ENCODE measurements at places on chromosomes 6 and 20.

GRCh38 chr20:33210371-33210770, 6.8 kb upstream of the BPIFA3 start:
- DNase-seq = no peak

- no peak for DNase-seq
These were observed 32.9 kb downstream of the LCA5 start for GRCh38 chr6:79504372-79504771.

DNA sequence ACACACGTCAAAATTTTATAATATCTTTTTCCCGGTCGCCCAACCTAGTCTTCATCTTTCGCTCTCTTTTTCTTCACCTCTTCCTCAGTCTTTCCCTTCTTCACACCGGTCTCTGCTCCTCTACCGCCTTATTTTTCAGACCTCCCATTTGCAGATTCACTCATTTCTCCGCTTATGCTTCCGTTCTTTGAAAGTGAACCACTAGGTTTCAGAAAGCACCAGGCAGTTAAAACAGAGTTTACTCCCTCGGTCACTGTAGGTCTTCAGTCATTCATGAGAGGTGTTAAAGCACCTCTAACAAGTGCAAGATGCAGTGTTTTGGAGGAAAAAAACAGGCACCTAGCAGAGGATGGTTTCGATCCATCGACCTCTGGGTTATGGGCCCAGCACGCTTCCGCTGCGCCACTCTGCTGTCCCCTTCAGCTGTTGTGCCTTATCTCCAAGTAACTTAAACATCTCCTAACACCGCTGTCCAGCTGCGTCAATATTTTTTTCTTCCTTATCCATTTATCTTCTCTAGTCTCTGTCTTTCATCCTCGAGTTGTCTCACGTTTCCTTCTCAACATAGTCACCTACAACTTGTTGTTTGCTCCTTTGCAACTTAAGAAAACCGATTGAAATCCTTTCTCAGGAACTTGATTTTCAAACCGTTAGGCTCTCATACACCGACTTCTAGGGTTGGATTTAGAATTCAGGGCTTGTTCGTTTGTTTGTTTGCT, 119.7 kb upstream of the ZNF184 start:
- no peak for DNase-seq

- no peak for DNase-seq
These were observed 1.9 kb downstream of the PTK7 start for GRCh38 chr6:43077981-43078511.
